ENCODE measurements at places on chromosomes 16 and 17.

GRCh38 chr17:49894761-49895160 is 46.9 kb upstream of the TAC4 start:
- no peak for DNase-seq

- DNase-seq = no peak
These were observed 403.3 kb upstream of the TNRC6C start for GRCh38 chr17:77555121-77555591.

DNA sequence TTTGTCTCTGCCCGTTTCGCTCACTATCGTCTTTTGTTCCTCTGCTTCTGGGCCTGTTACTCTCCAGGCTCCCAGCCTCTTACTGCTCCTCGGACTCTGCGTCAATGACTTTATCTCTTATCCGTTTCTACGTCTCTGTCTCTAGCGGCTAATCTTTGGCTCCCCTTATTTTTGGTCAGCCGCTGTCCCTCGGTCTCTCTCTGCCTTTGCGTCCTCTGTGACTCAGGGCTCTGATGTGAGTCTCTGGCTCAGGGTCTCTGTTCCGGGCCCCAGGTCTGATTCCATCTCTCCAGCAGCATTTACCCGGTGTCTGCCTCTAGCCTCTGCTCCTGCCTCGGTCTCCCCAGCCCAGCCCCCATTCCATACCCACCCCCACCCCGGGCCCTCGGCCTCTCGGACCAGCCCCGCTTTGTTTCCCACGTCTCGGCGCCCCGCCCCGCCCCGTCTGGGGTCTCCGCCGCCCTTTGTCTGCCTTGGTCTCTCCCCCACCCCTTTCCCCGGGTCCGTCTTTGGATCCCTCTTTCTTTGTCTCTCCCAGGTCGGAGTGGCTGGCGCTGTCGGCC is 547 bp upstream of the ZNF48 start:
- DNase-seq = no peak

DNA sequence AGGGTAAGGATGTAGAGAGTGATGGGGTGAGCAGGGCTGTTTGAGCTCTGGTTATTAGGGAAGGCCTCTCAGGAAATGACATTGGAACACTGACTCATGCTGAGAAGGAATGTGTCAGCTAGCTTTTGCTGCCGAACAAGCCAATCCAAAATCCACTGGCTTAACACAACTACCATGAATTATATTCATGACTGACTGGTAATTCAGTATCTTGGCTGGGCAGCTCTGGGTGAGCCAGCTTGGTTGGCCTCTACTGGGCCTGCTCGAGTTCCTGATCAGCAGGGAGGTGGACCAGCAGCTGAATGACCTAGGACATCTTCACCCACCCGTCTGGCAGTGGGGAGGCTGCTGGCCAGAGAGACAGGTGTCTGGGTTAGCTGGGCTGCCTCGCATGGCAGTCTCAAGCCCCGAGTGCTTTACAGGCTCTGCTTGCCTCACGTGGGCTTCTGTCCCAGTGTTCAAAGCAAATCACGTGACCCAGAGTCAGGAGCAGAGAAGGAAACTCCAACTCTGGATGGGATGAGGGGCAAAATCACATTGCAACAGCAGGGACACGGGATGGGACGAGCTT is 209.4 kb downstream of the KATNIP start:
- DNase-seq = no peak

DNA sequence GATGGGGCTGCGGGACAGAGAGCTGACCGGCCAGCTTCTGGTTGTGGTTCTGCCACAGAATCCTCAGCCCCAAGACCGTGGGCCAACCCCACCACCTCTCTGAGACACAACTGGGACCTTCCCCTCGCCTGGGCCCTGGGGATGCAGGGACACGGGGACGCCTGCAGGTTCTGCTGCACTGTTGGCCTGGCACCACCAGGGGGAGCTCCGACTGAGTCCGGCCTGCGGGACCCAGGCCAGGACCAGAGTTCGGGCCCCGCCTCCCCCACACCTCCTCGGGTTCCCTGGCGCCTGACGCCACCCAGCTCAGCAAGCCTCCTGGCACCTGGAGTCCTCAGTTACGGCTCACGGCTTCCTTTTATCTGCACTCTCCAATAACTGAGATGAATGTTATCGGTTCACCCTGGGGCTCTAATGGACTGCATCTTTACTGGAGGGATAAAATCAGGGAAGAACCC is 27.3 kb downstream of the TBC1D16 start:
- no peak for DNase-seq

DNA sequence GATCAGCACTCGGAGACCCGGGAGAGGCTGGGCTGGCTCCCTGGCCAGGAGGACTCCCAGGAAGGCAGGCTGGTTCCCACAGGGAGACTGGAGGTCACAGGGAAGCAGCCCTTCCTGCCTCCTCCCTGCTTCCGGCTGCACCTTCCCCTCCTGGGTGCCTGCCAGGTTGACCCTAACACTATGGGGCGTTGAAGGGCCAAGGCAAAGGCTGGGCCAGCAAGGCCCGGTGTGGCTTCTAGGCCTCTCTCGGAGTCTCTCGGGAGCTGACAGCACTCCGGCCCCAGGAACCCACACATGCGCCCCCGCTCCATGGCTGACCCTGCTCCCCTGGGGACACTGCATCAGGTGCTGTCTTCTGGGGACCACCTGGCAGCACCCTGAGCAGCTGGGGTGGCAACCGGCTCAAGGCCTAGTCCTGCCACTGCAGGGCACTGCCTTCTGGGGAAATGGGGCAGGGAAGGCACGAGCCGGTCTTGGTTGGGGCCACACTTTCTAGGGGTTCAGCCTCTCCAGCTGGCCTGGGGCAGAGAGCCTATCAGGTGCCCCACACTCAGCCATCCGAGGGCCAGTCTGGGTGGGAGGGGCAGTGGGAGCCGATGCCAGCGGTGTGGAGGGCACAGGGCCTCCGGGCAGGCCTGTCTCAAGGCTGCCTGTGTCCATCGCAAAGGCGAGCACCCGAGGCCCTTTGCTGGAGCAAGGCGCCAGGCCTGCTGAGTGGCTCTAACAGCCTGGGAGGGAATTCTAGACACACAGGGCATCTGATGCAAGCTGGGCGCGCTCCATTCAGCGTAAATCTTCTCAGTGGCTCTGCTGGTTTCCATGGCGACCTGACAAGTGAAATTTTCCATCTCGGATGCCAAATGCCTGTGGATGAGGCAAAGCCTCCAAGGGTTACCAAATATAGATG is 5.6 kb upstream of the MTSS2 start:
- DNase-seq = no peak

DNA sequence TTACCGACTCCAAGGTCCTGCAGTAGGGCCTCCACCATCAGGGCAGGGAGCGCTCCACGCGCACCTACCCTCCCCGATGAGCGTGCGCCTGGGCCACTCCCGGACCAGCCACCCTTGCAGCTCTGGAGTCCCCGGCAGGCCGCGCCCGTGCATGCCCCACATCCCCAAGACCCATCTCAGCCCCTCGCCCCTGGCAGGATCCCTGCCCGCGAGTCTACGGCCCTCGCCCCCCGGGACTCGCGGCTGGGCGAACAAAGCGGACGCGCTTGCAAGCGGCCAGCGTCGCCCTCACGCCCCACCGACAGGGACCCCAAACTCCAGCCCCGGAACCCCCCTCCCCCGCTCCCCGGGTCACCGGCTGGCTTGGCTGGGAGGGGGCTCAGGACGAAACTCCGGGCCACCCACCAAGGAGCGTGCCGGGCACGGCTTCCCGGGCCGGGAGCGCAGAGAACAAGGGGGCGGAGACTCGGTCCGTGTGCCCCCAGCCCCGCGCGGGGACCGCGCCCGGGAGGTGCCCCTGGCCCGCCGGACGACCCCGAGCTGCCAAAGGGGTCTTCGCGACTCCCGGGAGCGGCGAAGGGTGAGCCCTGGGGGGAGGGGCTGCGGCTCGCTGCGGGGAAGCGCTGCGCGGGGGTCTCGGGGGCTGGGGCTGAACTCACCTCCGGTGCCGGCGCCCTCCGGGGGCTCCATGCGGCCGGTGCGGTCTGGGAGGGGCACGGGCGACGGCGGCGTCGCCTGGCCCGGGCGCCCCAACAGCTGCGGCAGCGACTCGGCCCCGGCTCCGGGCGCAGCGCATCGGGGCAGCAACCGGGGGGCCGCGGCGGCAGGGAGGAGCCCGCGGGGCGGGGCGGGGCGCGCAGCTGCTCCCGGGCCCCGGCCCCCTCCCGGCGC is at the start of gene DBNDD1:
Gene DBNDD1 (minus strand): TSS at position 805 of the 891 bp plus-strand sequence. CDS start 115 bp downstream, at position 690.
- DNase-seq = no peak

- DNase-seq = no peak
These were observed 252.3 kb upstream of the EEF2KMT start for GRCh38 chr16:5349670-5350517.

GRCh38 chr17:79788989-79789942 is 7.6 kb downstream of the CBX8 start:
- no peak for DNase-seq

DNA sequence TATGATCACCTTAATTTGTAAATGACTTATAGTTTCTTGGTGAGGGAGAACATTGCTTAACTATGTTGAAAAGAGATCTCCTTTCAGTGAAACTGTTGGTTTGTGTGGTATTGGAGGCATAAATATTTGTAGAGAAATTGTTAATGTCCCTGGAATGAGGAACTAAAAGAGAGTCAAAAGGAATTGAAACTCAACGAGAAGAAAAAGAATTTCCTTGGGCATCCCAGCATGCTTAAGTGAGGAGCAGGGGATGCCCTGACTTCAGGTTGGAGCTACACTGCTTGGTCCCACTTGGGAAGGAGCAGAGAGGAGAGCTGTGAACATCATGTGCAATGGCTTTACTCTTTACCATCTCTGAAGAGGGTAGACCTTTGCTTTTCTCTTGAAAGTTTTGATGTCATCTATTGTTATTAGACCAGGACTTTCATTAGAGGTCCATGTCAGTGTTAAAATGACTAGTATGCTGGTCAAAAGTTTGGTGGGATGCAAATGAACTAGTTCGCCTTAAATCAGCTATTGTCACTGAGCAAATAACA is 21.7 kb downstream of the KRT23 start:
- DNase-seq = no peak

Data from GF-D8 (cell line).